ENCODE measurements at places on chromosomes 5 and 9.

- DNase-seq = no peak
These were observed 6.6 kb downstream of the LHX2 start for GRCh38 chr9:124017929-124018729.

- DNase-seq = no peak
These were observed 176.9 kb upstream of the CCNH start for GRCh38 chr5:87589587-87589986.

DNA sequence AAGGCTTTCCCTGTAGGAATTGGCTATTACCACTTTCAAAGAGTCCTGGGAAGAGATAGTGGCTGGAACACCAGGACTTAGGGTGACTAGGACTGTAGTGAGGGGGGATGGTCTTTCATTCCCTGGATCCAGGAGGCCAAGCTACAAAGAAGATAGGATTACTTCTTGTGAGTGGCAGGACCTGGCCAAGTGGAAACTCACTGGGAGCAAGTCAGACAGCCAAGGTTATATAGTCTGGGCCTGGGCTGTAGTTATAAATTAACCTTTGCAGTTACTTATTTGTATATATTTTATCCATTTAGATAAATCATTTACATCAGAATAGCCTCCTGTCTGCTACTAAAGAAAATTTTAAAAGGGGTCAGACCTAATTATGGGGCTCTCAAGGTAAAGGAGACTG, 124.3 kb downstream of the TLR4 start:
- DNase-seq = no peak

DNA sequence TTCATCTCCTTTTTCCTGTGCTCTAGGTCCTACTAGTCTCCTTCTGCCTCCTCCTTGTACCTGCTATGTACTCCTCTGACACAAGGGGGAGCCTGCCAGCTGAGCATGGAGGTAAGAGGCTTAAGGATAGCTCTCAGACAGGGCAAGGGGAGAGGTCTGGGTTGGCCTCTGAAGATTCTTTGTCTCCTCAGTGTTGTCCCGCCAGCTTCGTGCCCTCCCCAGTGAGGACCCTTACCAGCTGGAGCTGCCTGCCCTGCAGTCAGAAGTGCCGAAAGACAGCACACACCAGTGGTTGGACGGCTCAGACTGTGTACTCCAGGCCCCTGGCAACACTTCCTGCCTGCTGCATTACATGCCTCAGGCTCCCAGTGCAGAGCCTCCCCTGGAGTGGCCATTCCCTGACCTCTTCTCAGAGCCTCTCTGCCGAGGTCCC, 3.8 kb downstream of the CREB3 start:
- DNase-seq = peak; percentile 70

DNA sequence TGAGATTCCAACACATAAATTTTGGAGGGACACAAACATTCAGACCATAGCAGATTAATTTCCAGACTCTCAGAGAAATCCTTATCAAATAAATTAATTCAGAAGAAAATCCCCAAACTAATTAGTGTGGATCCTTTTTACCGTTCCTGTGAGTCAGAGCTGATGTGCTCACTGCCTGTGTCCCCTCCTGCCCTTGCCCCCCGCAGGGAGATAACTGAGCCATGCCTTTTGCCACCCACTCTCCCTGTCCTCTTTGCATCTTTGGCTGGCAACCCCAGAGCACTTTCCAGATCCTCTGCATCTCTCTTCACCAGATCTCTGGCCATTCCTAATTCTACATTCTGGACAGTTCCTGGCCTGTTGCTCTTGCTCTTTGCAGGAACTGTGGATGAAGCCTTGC, 135.4 kb upstream of the MAP1B start:
- no peak for DNase-seq

- DNase-seq = no peak
These were observed 112.6 kb downstream of the GALNT10 start for GRCh38 chr5:154303133-154303532.

DNA sequence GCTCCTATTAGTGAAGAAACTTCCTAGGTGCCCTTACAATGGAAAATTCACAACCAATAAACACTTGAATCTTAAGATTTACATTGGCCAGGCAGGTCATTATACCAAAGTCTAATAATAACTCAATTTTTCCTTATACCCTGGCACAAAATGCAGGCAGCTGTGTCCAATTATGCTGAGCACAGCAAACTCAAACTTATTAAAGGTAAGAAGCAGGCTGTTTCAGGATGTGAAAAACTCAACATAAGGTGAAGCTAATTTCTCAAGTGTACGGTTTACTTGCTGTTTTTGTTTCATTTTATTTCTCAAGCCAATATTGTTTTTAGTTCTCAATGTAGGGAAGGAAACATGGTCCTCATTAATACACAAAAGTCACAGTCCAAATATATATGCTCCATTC, 405.1 kb downstream of the KCTD16 start:
- DNase-seq = no peak

GRCh38 chr9:91391818-91392217, 30.1 kb upstream of the AUH start:
- DNase-seq = no peak

Measured in umbilical cord (tissue), 2 donors.